Stimulated activated CD8-positive, alpha-beta memory T cell treated with anti-CD3 and anti-CD28 coated beads, Interleukin-4, amount 100 ng/mL, for 1 hour (primary cell): ENCODE measurements at places on chromosomes 12 and 14.

DNA sequence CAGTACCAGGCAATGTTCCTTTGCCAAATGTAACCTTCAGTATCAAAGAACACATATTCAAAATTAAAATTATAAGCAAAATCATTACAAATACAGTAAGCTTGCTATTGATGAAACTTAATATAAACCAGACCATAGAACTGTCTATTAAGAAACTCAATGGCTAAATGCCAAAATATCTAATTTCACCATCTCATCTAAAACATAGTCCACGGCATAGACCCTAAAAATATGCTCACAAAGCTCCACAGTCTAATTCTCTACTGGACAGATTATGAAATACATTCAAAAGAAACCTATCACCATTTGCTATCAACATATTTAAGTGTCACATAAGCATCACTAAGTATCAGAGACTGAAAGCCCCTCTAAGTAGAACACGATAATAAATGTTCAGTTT, 25.2 kb downstream of the DUSP16 start:
- no peak for DNase-seq

DNA sequence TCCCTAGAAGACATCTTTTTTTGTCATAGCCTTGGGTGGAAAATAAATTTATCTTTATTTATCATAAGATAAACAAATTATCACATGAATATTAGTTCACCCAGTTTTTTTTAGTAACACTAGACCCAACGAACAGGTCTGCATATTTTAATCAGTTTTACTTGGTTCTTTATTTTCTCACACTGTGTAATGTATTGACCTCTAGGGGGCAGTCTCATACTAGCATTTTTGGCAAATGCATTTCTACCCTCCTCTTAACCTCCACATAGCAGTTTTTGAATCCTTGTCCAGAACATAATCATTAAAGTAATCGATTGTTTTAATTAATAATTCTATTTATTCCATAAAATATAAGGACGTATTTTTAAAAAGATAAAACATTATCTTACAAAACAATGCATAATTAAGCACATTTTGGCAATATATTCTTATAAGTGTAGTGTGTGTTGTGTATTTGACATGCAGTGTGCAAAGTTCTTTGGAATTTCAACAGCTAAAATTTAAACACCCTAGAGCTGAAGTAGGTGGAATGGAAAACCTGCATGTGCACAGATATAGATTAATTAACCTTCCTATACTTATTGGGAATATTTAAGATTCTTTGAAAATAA, 31.6 kb upstream of the PTPRQ start:
- no peak for DNase-seq

GRCh38 chr12:111193496-111193895, 175.4 kb downstream of the PHETA1 start:
- DNase-seq, result no peak

- DNase-seq, result no peak
Observed at GRCh38 chr14:101791919-101792572, 30.5 kb downstream of the PPP2R5C start.

GRCh38 chr12:15044471-15044870, 71.6 kb downstream of the PDE6H start:
- no peak for DNase-seq

DNA sequence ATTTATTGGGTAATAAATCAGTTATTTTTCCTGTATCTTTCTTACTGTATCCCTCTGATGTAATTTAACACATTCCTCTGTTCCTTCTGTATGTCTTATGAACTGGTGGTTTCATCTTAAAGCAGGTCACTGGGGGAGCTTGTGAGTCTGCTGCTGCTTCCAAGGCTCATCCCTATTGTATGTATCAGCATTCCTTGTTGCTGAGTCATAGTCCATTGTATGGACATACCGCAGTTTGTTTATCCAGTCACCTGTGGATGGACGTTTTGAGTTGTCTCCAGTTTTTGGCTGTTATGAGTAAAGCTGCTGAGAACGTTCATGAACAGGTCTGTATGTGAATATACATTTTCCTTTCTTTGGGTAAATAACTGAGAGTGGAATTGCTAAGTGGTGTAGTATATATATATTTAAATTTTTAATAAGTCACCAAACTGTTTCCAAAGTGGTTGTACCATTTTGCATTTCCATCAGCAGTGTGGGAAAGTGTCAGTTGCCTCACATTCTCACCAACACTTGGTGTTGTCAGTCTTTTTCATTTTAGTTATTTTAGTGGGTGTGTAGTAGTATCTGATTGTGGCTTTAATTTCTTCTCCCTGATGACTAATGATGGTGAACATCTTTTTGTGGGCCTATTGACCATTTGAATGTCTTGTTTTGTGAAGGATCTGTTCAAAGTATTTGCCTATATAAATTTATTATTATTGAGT, 82.7 kb downstream of the BEGAIN start:
- DNase-seq, result no peak

DNA sequence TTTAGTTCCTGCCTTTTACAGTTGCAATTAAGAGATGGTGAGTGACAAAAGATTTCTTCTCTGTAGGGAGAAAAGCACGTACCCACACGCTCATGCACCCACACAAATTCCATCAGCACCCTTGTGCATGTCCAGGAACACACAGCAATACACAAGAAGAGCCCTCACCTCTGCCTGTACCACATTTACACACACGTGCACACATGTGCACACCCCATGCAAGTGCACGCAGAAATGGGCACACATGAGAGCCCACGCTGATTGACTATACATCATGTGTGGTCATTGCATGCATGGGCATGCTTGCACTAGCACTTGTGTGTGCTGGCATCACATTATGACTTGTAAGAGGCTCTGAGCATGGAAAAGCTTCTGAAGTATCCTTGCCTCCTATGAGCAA, 70.5 kb downstream of the SERPINA3 start:
- DNase-seq, result no peak

GRCh38 chr12:6638305-6638704, 2.5 kb upstream of the LPAR5 start:
- no peak for DNase-seq

- no peak for DNase-seq
Observed at GRCh38 chr12:89691659-89692058, 17.0 kb downstream of the ATP2B1 start.

GRCh38 chr14:55609681-55610080, 29.7 kb downstream of the KTN1 start:
- no peak for DNase-seq

GRCh38 chr12:10361622-10362021, 28.2 kb downstream of the KLRK1 start:
- DNase-seq, result no peak

- DNase-seq, result no peak
Observed at GRCh38 chr14:36284971-36285595, 35.4 kb downstream of the MBIP start.

DNA sequence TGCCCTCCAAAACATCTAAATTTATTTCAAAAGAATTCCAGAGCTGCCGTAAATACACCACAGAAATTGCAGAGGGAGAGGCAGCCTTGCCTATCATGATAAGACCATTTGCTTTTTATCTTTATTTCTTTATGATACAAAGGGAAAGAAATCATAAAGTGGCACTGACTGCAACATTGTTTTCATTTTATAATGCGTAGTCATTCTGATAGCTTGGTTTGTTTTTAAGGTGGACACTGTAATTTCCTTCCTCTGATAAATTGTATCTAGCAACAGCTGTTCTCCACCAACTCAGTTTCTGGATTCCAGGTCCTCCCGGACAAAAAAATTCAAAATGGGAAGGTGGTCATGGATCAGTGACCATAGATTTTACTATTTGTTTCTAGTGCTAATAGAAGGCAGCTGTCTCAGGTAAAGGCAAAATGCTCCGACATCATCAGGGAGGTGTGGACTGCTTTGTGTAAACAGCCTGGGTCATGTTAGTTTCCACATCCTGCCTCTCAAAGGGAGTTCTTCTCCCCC, 623 bp upstream of the TSPAN8 start:
- DNase-seq, result no peak

- no peak for DNase-seq
Observed at GRCh38 chr12:128727461-128727860, 96.3 kb downstream of the SLC15A4 start.

DNA sequence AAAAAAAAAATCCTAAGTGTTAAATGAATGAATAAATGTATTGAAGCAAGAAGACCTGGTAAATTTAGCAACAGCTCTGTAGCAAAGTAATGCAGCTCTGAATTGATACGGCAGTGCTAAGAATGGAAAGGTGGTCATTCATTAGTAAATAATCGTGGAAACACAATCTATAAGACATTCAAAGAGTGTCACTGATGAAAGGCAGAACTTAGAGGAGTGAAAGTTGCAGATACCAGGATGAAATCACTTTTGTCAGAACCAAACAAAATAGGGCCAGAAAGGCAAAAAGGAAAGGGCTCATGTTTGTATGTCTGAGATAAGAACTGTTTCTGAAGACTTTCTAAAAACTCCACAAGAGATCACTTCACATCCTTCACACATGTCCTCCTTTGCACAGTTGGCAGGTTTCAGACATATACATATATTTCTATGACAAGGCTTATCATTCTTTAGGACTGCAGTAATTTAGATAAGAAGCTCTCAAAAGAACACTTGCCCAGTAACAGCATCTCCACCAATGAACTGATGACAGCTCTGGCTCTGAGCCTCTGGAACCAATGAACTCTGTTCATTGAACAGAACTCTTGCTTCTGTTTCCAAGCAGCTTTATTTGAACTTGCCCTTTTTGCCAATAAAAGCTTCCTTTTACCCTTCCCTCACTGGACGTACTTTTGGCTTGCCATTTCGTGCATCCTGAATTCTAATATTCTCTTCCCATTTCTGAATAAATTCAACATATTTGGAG, 4.2 kb upstream of the LRR1 start:
- no peak for DNase-seq

GRCh38 chr14:101068313-101069227, 165.0 kb upstream of the RTL1 start:
- DNase-seq, result no peak

DNA sequence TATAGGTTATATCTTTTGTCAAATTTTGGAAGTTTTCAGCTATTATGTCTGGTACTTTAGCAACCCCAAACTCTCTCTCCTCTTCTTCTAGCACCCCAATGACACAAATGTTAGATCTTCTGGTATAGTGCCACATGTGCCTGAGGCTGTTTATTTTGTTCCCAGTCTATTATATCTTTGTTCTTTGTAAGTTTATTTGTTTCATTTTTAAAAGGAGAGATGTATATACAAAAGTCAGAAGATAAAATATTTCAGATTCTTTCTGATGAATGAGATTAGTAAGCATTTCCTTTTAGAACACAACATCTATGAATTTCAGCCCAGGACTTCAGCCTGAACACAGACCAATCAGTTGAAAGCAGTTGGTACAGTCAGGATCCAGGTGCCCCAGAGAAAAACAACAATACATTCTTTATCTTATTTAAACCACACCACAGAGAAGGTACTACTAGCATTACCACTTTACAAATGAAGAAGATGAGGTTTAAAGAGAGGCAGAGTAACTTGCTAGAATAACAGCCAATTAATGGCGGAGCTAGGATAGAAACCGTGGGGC, 114.1 kb upstream of the BTG1 start:
- DNase-seq, result no peak

GRCh38 chr12:79296133-79296532, 394.6 kb downstream of the PAWR start:
- DNase-seq, result no peak

DNA sequence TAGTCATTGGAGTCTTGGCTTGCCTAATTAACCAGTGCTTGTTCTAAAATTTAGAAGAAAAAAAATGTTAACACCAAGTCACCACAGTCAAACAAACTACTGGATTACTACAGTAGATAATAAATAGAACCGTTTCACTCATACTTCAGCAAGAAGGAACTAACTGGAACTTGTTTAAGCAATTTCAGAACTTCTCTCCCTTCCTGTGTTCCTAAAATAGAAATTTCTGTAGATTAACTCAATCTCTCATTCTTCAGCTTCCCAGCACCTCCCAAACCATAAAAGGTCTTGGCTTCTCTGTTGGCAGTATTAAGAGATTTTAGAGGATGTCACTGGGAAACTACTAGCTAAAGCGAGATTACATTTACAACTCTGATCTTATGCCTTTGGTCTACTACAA, 18.6 kb downstream of the GNS start:
- no peak for DNase-seq

DNA sequence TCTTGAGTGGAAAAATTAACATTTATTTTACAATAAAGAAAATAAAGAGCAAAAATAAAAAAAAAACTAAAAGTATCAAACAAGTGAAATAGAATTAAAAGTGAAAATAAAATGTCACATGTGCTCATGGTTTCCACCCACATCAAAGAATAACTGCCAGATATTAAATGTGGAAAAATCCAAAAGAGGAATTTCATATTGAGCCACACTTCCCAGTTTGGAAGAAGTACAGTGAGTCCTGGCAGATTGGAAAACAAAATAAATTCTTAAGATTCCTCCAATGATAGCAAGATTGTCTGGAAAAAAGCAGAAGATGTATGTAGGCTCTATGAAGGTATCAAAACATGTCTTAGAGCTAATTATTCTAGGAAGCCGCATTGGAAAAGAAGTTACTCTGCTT, 1019.5 kb downstream of the SLC6A15 start:
- no peak for DNase-seq

DNA sequence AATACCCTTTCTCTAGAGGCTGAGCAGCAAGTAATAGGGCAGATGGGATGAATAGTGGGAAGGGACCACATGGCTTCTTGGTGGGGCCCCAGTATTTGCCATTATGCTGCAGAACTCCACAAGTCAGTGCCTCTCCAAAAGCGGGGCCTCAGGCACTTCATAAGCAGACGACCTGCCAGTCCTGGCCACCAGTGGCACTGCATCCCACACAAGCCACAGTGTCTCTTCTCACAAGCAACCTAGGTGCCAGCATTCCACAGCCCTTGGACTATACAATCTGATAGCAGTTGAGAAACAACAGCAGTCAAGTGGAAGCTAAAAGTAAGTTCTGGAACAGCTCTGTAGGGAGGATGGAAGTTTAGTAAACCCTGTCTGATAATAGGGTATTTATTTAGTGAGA, 4.2 kb upstream of the SLC8A3 start:
- DNase-seq, result no peak

DNA sequence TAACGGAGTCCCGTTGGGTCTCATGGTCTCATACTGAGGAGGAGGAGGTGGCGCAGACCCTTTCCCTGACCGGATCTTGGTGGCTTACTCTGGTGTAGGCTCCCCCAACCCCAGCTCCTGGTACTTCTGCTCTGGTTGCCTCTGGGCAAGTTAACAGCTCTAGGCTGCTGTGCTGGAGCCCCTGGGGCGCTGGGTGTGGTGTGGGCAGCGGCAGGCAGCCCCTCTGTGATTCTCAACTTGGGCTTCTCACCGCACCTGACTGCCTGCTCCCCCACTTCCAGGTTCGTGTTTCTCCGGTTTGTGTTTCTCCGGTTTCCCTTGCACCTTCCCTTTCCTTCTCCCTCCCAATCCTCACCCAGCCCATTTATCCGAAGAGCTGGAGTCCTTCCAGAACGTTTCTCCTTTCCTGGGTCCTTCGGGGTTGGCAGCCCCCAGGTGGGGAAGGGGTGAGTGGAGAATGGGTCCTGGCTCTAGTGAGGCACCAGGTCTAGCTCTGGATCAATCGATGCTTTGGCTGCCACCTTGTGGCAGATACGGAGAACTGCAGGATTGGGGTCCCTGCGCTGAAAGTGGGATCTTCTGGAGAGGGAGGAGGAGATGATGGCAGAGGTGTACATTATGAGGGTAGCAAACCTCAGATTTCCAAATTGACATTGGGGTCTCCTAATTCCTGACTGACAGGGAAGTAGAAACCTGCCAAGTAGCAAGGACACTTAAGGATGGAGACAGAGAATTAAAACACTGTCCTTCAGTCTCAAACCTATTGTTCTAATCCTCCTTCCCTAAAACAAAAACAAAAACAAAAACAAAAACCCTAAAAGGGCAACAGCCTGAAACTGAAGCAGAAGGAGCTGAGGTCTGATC, 8.3 kb downstream of the CISTR start:
- DNase-seq, result peak; percentile 40

GRCh38 chr12:103814436-103814835, 26.6 kb downstream of the NT5DC3 start:
- DNase-seq, result no peak

- DNase-seq, result no peak
Observed at GRCh38 chr12:58931518-58931917, 11.2 kb upstream of the LRIG3 start.
